ENCODE measurements at places on chromosomes 3 and 15. TPM values are rescaled to one million over a fixed set of nuclear protein-coding genes. Genes with fewer than 3 reads are reported as not detected.

- no peaks in the 10 kb centered on the region for H3K4me1 ChIP-seq
- no peak overlapping the region for H3K4me3 ChIP-seq
- no peaks in the 10 kb centered on the region for H3K36me3 ChIP-seq
- DNase-seq = no peak
- no peaks in the 10 kb centered on the region for H3K27me3 ChIP-seq
Measured at GRCh38 chr3:62798000-62798399, 77.2 kb downstream of the CADPS start.

- no peak overlapping the region for H3K27ac ChIP-seq
- H3K4me1 ChIP-seq = peaks cover 7% of the 10 kb centered on the region
- H3K36me3 ChIP-seq = no peaks in the 10 kb centered on the region
- H3K27me3 ChIP-seq = no peaks in the 10 kb centered on the region
Measured at GRCh38 chr3:150146991-150147761, 176.5 kb upstream of the PFN2 start.

DNA sequence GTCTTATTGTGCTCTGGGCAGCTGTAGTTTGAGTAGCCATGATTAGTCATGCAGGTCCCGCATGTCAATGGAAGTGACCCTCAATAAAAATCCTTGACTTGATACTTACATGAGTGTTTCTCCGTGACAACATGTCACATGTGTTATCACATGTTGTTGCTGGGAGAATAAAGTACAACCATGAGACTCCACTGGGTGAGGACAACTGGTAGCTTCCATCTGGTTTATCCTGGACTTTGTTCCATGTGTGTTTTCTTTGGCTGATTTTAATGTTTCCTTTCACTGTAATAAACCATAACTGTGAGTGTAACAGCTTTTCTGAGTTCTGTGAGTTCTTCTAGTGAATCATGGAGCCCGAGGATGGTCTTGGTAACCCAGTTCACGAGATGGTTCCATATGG is 63.1 kb upstream of the NDN start:
- no peaks in the 10 kb centered on the region for H3K27me3 ChIP-seq
- no peaks in the 10 kb centered on the region for H3K4me1 ChIP-seq
- no peak overlapping the region for H3K4me3 ChIP-seq
- H3K36me3 ChIP-seq = no peaks in the 10 kb centered on the region
- no peak overlapping the region for H3K27ac ChIP-seq

DNA sequence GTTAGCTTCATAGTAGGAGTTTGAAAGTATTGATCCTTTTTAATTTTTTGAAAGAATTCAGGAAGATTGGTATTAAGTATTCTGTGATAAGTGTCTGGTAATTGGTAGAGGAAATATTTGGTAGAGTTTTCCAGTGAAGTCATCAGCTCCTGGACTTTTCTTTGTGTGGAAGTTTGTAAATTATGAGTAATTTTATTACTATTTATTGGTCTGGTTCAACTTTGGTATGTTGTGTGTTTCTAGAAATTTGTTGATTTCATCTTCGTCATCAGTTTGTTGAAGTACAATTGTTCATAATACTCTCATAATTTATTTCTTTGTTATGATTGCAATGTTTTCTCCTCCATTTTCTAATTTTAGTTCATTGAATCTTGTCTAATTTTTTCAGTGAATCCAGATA is 832.0 kb downstream of the OTOL1 start:
- H3K4me1 ChIP-seq = no peaks in the 10 kb centered on the region
- H3K27me3 ChIP-seq = no peaks in the 10 kb centered on the region
- no peak overlapping the region for H3K27ac ChIP-seq
- no peak overlapping the region for H3K4me3 ChIP-seq

- H3K4me3 ChIP-seq = peak overlapping the region; percentile 84
- peaks cover 6% of the 10 kb centered on the region for H3K4me1 ChIP-seq
Measured at GRCh38 chr3:43288366-43288765, 2.0 kb downstream of the SNRK start.

- H3K36me3 ChIP-seq = no peaks in the 10 kb centered on the region
- H3K27ac ChIP-seq = no peak overlapping the region
- H3K4me3 ChIP-seq = no peak overlapping the region
- H3K4me1 ChIP-seq = no peaks in the 10 kb centered on the region
- no peak for DNase-seq
Measured at GRCh38 chr3:148750296-148750695, 52.6 kb downstream of the AGTR1 start.

DNA sequence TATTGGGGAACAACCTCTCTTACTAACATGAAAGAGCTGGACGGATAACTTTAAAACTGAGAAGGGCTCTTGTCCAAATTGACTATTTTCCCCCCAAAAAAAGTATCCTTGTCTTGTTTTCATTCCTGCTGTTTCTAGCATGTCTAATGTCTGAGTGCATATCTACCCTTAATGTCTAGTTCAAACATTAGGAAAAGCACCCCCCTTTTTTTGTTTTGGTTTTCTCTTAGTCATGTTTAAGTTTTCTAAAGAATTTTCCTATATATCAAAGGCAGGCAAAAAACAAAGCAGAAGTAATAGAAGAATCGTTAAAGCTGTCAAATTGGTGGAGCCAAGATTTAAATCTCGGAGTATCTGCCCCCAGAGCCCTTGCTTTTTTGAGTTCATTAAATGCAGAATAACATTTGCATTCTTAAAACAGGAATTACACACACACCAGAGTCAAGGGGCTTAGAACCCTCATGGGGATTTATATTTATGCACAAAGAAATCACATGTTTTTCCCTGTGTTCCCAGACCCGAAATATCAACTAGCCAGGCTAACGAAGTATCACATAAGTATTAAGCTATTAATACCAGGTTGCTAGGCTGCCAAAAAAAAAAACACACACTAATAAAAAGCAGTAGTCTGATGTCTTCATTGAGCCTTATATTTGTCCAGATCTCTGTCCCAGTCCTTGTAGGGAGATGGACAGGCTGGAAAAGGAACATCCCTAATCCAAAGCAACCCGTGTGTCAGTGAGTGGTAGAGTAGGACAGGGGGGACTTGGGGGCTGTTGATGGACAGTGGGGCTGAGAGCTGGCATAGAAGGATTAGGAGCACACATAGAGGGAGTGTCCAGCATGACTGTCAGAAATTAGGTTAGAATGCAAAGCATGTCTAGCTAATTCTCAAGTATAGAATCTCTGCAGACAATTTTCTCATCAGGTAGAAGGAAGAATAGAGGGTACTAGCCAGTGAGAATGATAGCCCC is 103.6 kb upstream of the BFSP2 start:
- H3K4me3 ChIP-seq = no peak overlapping the region
- no peaks in the 10 kb centered on the region for H3K27me3 ChIP-seq
- no peak overlapping the region for H3K27ac ChIP-seq
- DNase-seq = no peak
- H3K4me1 ChIP-seq = no peaks in the 10 kb centered on the region

GRCh38 chr15:22265056-22265945 is 185.0 kb downstream of the OR4M2 start:
- no peaks in the 10 kb centered on the region for H3K27me3 ChIP-seq
- no peaks in the 10 kb centered on the region for H3K4me1 ChIP-seq
- no peak for DNase-seq
- H3K4me3 ChIP-seq = no peak overlapping the region
- H3K36me3 ChIP-seq = no peaks in the 10 kb centered on the region
- H3K27ac ChIP-seq = no peak overlapping the region

DNA sequence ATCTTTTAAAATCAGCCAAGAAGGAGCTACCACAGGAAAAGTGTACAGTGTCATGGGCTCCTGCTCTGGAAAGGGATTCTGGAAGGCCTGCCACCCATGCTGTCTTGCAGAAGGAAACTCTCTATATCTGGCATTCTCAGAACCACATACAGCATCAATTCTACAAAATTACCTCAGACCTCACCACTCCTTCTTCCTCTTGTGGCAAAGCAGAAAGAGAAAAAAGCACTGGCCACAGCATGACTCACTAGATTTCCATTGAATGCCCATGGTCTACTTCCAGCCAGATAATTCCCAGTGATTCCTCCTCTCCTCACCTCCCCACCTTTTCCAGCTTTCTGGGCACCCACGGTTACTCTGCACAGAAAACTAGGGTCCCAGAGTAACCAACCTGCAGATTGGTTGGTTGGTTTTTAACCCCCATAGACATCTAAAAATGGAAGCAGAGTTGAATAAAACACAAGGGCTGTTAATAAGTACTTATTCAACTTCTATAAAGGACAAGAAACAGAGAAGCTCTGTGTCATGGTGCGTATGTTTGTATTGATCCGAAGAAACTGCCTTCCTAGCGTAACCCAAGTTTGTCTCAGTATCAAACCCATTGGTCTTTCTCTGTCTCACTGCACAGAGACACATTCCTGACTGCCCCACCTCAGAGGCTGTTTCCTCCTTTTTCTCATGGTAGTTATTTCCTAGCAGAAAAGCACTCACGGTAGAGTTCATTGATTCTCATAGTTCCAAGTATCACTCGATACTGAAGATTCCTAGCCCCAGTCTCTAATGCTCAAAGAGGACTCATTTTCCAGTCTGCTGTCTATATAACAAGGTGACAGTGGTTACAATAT is 67.7 kb downstream of the LDHAL6B start:
- H3K36me3 ChIP-seq = no peaks in the 10 kb centered on the region
- H3K4me3 ChIP-seq = no peak overlapping the region
- no peaks in the 10 kb centered on the region for H3K27me3 ChIP-seq
- no peak overlapping the region for H3K27ac ChIP-seq
- DNase-seq = no peak

GRCh38 chr3:15384510-15385237 is 42.7 kb downstream of the METTL6 start:
- H3K36me3 ChIP-seq = no peaks in the 10 kb centered on the region
- peak; percentile 49 for DNase-seq
- H3K4me1 ChIP-seq = peaks cover 45% of the 10 kb centered on the region
- H3K4me3 ChIP-seq = no peak overlapping the region
- H3K27me3 ChIP-seq = no peaks in the 10 kb centered on the region

- peaks cover 3% of the 10 kb centered on the region for H3K4me1 ChIP-seq
- no peaks in the 10 kb centered on the region for H3K36me3 ChIP-seq
- no peak for DNase-seq
- H3K4me3 ChIP-seq = no peak overlapping the region
- H3K27ac ChIP-seq = no peak overlapping the region
Measured at GRCh38 chr15:57792724-57793449, 86.4 kb downstream of the POLR2M start.

- DNase-seq = no peak
- H3K27me3 ChIP-seq = no peaks in the 10 kb centered on the region
- no peak overlapping the region for H3K27ac ChIP-seq
- no peak overlapping the region for H3K4me3 ChIP-seq
- no peaks in the 10 kb centered on the region for H3K36me3 ChIP-seq
- H3K4me1 ChIP-seq = no peaks in the 10 kb centered on the region
Measured at GRCh38 chr3:152192936-152193672, 75.6 kb upstream of the MBNL1 start.

- peak; percentile 21 for DNase-seq
- H3K27me3 ChIP-seq = no peaks in the 10 kb centered on the region
- H3K27ac ChIP-seq = no peak overlapping the region
- H3K4me1 ChIP-seq = peaks cover 17% of the 10 kb centered on the region
- no peak overlapping the region for H3K4me3 ChIP-seq
Measured at GRCh38 chr3:72892081-72892775, 4.4 kb downstream of the GXYLT2 start.

DNA sequence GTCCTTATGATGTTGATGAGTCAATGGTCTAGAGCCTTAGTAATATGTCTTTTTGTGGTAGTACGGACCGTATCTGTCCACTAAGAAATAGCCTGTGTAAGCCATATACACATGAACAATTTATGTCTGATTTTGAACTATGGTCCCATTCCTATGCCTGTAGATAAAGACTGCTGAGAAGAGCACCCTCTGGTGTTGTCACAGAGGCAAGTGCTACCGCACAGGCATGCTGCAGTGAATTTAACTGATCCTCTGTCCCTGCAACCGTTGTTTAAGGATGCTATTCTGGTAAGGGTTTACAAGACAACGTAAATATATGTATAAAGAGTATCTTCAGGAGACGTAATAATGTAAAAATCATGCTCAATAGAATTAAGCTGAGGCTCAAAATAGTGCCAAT is 170.7 kb downstream of the UBE3A start:
- H3K27me3 ChIP-seq = no peaks in the 10 kb centered on the region
- no peak overlapping the region for H3K4me3 ChIP-seq
- H3K27ac ChIP-seq = no peak overlapping the region
- H3K4me1 ChIP-seq = no peaks in the 10 kb centered on the region
- DNase-seq = no peak

- H3K27me3 ChIP-seq = no peaks in the 10 kb centered on the region
- no peaks in the 10 kb centered on the region for H3K4me1 ChIP-seq
- no peaks in the 10 kb centered on the region for H3K36me3 ChIP-seq
- no peak for DNase-seq
- H3K27ac ChIP-seq = no peak overlapping the region
Measured at GRCh38 chr3:195731356-195731905, 10.7 kb downstream of the MUC20 start.

GRCh38 chr3:172627057-172627809 is 83.6 kb downstream of the NCEH1 start:
- no peaks in the 10 kb centered on the region for H3K36me3 ChIP-seq
- H3K4me1 ChIP-seq = no peaks in the 10 kb centered on the region
- no peak overlapping the region for H3K4me3 ChIP-seq
- no peak for DNase-seq
- no peak overlapping the region for H3K27ac ChIP-seq
- H3K27me3 ChIP-seq = no peaks in the 10 kb centered on the region

- no peak for DNase-seq
- no peaks in the 10 kb centered on the region for H3K27me3 ChIP-seq
- H3K27ac ChIP-seq = no peak overlapping the region
- H3K4me1 ChIP-seq = no peaks in the 10 kb centered on the region
Measured at GRCh38 chr3:88334187-88334868, 184.6 kb downstream of the C3orf38 start.

GRCh38 chr15:37138591-37139215 is 38.4 kb upstream of the MEIS2 start:
- DNase-seq = no peak
- H3K27ac ChIP-seq = no peak overlapping the region
- H3K27me3 ChIP-seq = no peaks in the 10 kb centered on the region
- no peak overlapping the region for H3K4me3 ChIP-seq
- H3K36me3 ChIP-seq = no peaks in the 10 kb centered on the region

DNA sequence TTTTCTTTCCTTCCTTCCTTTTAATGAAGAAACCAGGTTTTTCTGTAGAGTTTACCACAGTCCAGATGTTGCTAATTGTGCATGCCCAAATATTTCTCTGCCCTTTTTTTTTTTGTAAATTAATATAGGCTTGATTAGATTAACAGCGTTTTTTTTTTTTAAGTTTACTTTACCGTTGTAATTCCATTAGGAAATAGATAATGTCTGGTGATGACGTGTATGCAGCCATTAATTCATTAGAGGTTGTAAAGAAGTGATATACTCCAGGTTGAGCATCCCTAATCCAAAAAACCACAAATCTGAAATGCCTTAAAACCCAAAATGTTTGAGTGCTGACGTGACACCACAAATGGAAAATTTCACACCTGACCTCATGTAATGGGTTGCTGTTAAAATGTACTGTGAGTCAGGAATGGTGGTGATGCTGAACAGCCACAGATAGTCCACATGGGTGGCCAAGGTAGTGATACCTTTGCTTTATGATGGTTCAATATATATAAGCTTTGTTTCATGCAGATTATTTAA is 43.2 kb downstream of the KNL1 start:
- no peak overlapping the region for H3K4me3 ChIP-seq
- H3K27ac ChIP-seq = no peak overlapping the region
- DNase-seq = no peak
- no peaks in the 10 kb centered on the region for H3K27me3 ChIP-seq
- H3K4me1 ChIP-seq = no peaks in the 10 kb centered on the region
- H3K36me3 ChIP-seq = no peaks in the 10 kb centered on the region

- peaks cover 35% of the 10 kb centered on the region for H3K4me1 ChIP-seq
- H3K36me3 ChIP-seq = no peaks in the 10 kb centered on the region
- H3K4me3 ChIP-seq = no peak overlapping the region
- DNase-seq = peak; percentile 53
- H3K27me3 ChIP-seq = no peaks in the 10 kb centered on the region
Measured at GRCh38 chr15:68601206-68602197, 22.7 kb downstream of the CORO2B start.

HEG1 gene
- 120 TPM for total RNA-seq

GATM gene
- total RNA-seq = 386 TPM

ZNF148 gene
- 33.6 TPM for total RNA-seq

PAQR5 gene
- total RNA-seq = 0.25 TPM

PHC3 gene
- 96.1 TPM for total RNA-seq

INSYN1 gene
- total RNA-seq = 8.9 TPM

CEP63 gene
- total RNA-seq = 74.5 TPM

Data from testis (tissue), 5 donors.